Activated T-helper 2 cell treated with anti-CD3 and anti-CD28 coated beads, Interferon-gamma antibody, Interleukin-2, Interleukin-4, amounts not matched to agents 10 μg/mL and 5 μg/mL and 100 μg/mL, durations not matched to agents 14 hours and 24 hours and 36 hours (primary cell): ENCODE measurements at places on chromosomes 13 and 19. TPM values are rescaled to one million over a fixed set of nuclear protein-coding genes. Genes with fewer than 3 reads are reported as not detected.

DNA sequence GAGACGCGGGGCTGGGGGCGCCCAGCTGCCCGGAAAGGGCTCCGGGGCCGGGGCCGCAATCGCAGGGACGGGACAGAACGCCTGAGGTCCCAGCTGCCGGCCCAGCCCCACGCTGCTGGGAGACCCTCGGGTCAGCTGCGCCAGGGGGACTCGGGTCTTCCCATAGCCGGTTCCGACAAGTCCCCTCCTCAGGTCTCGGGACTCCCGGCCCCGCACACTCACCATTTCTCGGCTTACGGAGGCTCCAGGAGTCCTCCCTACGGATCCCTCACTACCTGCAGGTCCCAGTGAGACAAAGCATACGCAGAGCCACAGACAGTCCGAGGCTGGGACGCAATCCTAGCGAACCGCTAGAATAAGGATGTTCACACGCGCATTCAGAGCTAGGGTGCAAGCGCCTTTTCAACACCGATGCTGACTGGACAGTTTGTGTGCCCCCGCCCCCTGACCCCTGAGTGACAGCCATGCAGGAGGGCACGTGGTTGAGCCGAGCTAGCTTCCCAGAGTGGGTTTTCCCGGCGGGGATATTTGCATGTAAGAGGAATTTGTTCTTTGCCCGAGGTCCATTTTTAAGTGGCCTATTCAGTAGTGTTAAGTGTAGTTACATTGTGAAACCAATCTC lies 13.6 kb downstream of the ZNF490 start:
- no peaks in the 10 kb centered on the region for H3K27me3 ChIP-seq
- no peak for DNase-seq
- peaks cover 20% of the 10 kb centered on the region for H3K36me3 ChIP-seq
- no peaks in the 10 kb centered on the region for H3K4me1 ChIP-seq
- no peak overlapping the region for H3K4me3 ChIP-seq
- H3K27ac ChIP-seq: no peak overlapping the region

DNA sequence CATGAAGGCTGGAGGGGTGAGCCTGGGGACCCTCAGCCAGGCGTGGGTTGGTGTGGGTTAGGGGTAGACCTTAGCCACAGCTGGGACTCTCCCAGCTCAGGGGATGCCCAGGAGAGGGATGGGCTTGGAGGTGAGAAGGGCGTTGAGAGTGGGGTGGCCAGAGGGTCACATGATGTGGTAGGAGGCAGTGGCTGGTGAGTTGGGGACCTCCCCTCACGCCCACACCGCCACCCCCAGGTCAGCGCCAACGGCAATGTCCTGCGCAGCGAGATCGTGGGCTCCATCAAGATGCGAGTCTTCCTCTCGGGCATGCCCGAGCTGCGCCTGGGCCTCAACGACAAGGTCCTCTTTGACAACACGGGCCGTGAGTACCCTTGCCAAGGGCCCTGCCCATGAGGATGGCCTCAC lies 28.5 kb downstream of the AP1M1 start:
- no peaks in the 10 kb centered on the region for H3K4me1 ChIP-seq
- no peak for DNase-seq
- no peaks in the 10 kb centered on the region for H3K27me3 ChIP-seq
- peaks cover 61% of the 10 kb centered on the region for H3K36me3 ChIP-seq
- no peak overlapping the region for H3K27ac ChIP-seq

DNA sequence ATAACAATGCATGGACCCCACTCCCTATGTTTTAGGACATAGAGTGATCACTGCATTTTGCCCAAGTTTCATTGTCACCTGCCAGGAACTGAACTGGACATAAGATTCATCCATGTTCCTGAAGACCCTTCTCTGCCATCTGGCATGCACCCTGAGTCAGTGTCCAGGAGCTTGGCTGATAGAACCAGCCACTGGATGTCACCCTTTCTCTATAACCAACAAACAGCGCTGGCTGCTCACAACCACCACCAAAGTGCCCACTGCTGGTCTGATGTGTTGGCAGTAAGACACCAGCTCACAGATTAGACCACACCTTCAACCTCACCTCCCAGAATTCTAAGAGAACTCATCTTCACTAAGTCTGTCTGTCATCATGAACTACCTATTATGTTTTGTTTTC lies 333.4 kb downstream of the ITGBL1 start:
- no peak for DNase-seq
- no peaks in the 10 kb centered on the region for H3K4me1 ChIP-seq
- no peak overlapping the region for H3K27ac ChIP-seq
- H3K36me3 ChIP-seq: no peaks in the 10 kb centered on the region
- H3K27me3 ChIP-seq: no peaks in the 10 kb centered on the region

- no peaks in the 10 kb centered on the region for H3K4me1 ChIP-seq
- DNase-seq: no peak
These were observed 121.1 kb downstream of the FLT1 start for GRCh38 chr13:28373810-28374209.

DNA sequence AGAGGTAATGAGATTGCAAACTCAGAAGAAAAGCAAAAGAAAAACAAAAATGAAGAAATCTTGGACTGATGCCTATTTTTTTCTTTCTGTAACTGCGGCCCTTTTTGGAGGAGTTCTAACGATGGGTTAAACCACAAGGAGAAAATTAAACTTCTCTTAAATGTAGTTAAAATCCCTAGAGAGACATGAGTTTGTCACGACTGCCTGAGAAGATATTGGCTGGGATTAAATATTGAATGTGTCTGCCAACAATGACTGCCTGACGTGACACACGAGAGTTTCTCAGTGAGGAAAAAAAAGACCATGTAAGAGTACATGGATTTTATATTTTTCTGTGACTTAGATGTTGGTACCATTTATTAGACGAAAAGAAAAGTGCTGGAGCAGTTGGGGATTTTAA lies 1013.4 kb downstream of the PCDH9 start:
- H3K36me3 ChIP-seq: no peaks in the 10 kb centered on the region
- DNase-seq: no peak
- H3K4me1 ChIP-seq: no peaks in the 10 kb centered on the region
- no peak overlapping the region for H3K27ac ChIP-seq
- no peaks in the 10 kb centered on the region for H3K27me3 ChIP-seq

DNA sequence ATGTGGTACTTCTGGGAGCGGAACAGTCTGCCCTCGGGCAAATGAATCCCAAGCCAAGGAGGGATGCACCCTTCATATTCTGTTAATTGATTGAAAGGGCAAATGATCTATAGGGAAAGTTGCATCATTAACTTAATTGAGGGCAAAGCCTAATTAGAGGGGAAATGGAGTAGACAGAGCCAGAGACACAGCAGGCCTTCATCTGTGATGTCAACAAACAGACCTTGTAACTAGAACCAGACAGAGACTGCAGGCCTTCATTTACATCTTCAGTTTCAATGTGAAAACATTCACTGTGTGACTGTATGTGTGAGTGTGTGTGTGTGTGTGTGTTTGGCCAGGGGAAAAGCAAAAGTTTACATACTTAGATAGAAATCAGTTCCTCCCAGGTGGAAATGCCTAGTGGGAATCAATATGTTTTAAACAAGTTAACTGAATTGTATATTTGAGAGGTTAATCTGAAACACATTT lies 126.4 kb downstream of the SPRY2 start:
- H3K4me3 ChIP-seq: no peak overlapping the region
- DNase-seq: no peak
- no peaks in the 10 kb centered on the region for H3K27me3 ChIP-seq
- H3K27ac ChIP-seq: no peak overlapping the region
- H3K36me3 ChIP-seq: no peaks in the 10 kb centered on the region

DNA sequence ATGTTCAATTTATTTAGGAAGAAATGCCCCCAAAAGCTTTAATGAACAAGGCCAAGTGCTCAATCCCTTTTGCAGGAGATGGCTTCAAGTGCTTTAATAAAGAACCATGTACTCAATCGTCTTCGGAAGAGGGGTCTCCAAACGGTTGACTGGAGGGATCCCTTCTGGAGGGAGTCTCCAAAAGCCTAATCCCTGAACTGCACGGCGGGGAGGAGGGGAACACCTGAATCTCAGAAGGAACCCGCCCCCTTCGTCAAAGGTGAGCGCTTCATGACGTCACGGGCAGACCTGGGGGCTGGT lies 505 bp downstream of the PAF1 start:
- peaks cover 22% of the 10 kb centered on the region for H3K4me1 ChIP-seq
- DNase-seq: no peak
- peak overlapping the region; percentile 96 for H3K27ac ChIP-seq
- no peaks in the 10 kb centered on the region for H3K27me3 ChIP-seq
- peaks cover 49% of the 10 kb centered on the region for H3K36me3 ChIP-seq
- H3K4me3 ChIP-seq: peak overlapping the region; percentile 98

- H3K36me3 ChIP-seq: no peaks in the 10 kb centered on the region
- H3K4me1 ChIP-seq: peaks cover 16% of the 10 kb centered on the region
- H3K27me3 ChIP-seq: peaks cover 58% of the 10 kb centered on the region
- no peak overlapping the region for H3K27ac ChIP-seq
These were observed 158.0 kb downstream of the DLEU7 start for GRCh38 chr13:50685491-50685890.

DNA sequence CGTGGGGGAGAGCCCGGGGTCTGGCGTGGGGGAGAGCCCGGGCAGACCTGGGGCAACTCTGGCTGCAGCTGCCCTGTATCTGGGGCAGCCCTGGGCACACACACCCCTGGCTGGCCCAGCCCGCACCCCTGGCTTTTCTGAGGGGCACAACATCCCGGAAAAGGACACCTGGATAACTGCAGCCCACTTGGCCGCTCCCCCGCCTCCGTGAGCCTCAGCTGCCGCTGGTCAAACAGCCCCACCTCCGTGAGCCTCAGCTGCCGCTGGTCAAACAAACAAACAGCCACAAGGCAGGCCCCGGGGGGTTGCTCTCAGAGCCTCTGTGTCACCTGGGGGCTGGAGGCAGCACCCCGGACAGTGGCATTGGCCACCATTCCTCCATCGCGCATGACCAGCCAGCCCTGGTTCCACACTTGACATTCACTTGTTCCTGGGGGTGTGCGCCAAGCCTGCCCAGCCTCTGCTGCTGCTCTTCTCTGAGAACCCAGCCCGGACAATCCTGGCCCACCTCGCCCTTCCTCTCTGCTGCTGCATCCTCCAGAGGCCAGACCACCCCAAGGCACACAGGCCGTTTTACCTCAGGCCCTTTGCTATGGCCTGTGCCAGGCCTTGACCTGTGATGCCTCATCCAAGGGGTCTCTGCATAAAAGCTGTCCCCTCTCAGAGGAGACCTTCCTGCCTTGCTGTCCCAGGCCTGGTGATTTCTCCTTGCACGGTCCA lies 19.9 kb downstream of the CEBPG start:
- H3K36me3 ChIP-seq: no peaks in the 10 kb centered on the region
- no peak overlapping the region for H3K4me3 ChIP-seq
- no peak for DNase-seq
- no peaks in the 10 kb centered on the region for H3K4me1 ChIP-seq
- no peak overlapping the region for H3K27ac ChIP-seq

- H3K4me1 ChIP-seq: peaks cover 18% of the 10 kb centered on the region
- no peak overlapping the region for H3K27ac ChIP-seq
- peaks cover 4% of the 10 kb centered on the region for H3K27me3 ChIP-seq
These were observed 8.1 kb upstream of the ADGRE2 start for GRCh38 chr19:14786421-14786851.

DNA sequence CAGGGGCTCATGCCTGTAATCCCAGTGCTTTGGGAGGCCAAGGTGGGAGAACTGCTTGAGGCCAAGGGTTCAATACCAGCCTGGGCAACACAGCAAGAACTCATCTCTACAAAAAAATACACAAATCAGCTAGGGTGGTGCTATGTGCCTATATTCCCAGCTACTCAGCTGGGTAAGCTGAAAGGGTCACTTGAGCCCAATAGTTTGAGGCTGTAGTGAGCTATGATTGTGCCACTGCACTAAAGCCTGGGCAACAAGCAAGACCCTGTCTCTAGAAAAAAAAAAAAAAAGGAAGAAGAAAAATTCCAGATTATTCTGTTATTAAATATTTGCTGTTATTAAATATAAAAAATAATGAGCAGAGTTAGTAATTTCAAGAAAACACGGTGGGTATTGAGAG lies 131.1 kb downstream of the RGCC start:
- DNase-seq: no peak
- H3K27me3 ChIP-seq: no peaks in the 10 kb centered on the region
- H3K36me3 ChIP-seq: peaks cover 29% of the 10 kb centered on the region
- H3K27ac ChIP-seq: no peak overlapping the region

GRCh38 chr13:21383090-21383489 lies 76.0 kb downstream of the ZDHHC20 start:
- H3K27me3 ChIP-seq: no peaks in the 10 kb centered on the region
- DNase-seq: no peak
- H3K27ac ChIP-seq: no peak overlapping the region
- no peaks in the 10 kb centered on the region for H3K4me1 ChIP-seq
- no peak overlapping the region for H3K4me3 ChIP-seq

- no peaks in the 10 kb centered on the region for H3K36me3 ChIP-seq
- H3K27me3 ChIP-seq: peaks cover 2% of the 10 kb centered on the region
- no peak overlapping the region for H3K4me3 ChIP-seq
These were observed 139.3 kb downstream of the ENOX1 start for GRCh38 chr13:43647471-43647870.

GRCh38 chr13:31009166-31009565 lies 76.7 kb downstream of the TEX26 start:
- peaks cover 34% of the 10 kb centered on the region for H3K27me3 ChIP-seq
- no peak overlapping the region for H3K4me3 ChIP-seq
- no peaks in the 10 kb centered on the region for H3K36me3 ChIP-seq
- no peak overlapping the region for H3K27ac ChIP-seq
- DNase-seq: no peak

- H3K4me3 ChIP-seq: no peak overlapping the region
- H3K36me3 ChIP-seq: no peaks in the 10 kb centered on the region
- no peak overlapping the region for H3K27ac ChIP-seq
- H3K4me1 ChIP-seq: no peaks in the 10 kb centered on the region
- DNase-seq: no peak
- H3K27me3 ChIP-seq: no peaks in the 10 kb centered on the region
These were observed 65.3 kb upstream of the ZNF681 start for GRCh38 chr19:23823952-23824389.

REEP6 gene
- 1.6 and 2.1 TPM in 2 replicates for total RNA-seq

TEX29 gene
- 0.46 and 0.51 TPM in 2 replicates for total RNA-seq

JSRP1 gene
- 0.21 and 0.67 TPM in 2 replicates for total RNA-seq

CALR3 gene
- not detected in 2 replicates for total RNA-seq

FFAR3 gene
- total RNA-seq: 0.92 and 1.2 TPM in 2 replicates

TJP3 gene
- 0.41 and 0.48 TPM in 2 replicates for total RNA-seq

GPX4 gene
- 257 TPM in 2 replicates for total RNA-seq

YJEFN3 gene
- total RNA-seq: 9.0 and 9.7 TPM in 2 replicates

CABP5 gene
- not detected in 2 replicates for total RNA-seq

KLK14 gene
- 0.44 and 0.52 TPM in 2 replicates for total RNA-seq

ACP7 gene
- not detected in 2 replicates for total RNA-seq

ZNF90 gene
- 3.2 and 5.1 TPM in 2 replicates for total RNA-seq

ZNF730 gene
- total RNA-seq: 0.37 and 0.67 TPM in 2 replicates

ZNF284 gene
- 1.1 and 1.4 TPM in 2 replicates for total RNA-seq

SLC27A5 gene
- 23.0 and 23.5 TPM in 2 replicates for total RNA-seq
